ENCODE measurements at places on chromosomes 6 and 20.
A peak's percentile ranks its signal among the peaks of the same experiment; 100 is the strongest.

DNA sequence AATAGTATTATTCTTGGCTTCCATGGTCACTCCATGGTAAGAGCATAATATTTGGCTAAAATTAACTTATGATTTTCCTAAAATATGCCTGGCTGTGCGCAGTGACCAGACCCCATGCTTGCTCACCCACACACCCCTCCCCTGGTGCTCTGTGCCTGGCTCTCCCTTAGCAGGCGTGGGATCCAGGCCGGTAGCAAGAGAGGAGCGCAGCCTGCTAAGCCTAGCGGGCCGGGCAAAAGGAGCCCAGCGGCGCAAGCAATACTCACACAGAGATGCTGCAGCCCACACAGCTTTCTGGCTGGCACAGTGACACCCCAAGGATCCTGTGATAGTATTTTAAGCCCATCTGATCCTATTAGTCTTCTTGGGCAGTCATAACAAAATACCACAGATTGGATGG, 79.8 kb upstream of the EYS start:
- no peak for ATAC-seq

DNA sequence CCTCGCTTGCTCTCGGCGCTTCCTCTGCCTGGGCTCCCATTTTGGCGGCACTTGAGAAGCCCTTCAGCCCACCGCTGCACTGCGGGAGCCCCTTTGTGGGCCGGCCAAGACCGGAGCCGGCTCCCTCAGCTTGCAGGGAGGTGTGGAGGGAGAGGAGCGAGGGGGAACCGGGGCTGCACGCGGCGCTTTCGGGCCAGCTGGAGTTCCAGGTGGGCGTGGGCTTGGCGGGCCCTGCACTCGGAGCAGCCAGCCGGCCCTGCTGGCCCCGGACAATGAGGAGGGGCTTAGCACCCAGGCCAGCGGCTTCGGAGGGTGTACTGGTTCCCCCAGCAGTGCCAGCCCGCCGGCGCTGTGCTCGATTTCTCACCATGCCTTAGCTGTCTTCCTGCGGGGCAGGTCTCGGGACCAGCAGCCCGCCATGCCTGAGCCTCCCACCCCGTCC, 10.2 kb upstream of the SRPK1 start:
- no peak for ATAC-seq

GRCh38 chr20:2914160-2914559, 40.9 kb downstream of the PTPRA start:
- ATAC-seq, result no peak

GRCh38 chr6:3415082-3415453, 41.8 kb downstream of the SLC22A23 start:
- ATAC-seq, result no peak

DNA sequence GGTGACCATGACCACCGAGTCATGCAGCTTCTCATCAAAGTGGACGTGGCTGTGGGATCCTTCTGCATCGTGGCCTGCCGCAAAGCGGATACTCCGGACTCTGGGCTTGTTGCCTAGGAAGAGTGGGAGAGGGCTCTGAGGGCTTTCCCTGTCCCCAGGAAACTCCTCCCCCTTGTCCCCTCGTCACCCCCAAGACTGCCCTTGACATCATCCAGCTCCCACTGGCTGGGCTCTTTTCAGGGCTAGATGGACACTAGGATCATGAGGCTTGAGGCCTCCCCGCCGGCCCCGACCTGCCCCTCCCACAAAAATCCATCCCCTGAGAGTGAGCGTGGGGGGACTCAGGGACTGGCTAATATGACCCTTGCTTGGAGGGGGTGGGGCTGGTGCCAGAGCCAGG, 9.0 kb downstream of the ADISSP start:
- ATAC-seq, result no peak

DNA sequence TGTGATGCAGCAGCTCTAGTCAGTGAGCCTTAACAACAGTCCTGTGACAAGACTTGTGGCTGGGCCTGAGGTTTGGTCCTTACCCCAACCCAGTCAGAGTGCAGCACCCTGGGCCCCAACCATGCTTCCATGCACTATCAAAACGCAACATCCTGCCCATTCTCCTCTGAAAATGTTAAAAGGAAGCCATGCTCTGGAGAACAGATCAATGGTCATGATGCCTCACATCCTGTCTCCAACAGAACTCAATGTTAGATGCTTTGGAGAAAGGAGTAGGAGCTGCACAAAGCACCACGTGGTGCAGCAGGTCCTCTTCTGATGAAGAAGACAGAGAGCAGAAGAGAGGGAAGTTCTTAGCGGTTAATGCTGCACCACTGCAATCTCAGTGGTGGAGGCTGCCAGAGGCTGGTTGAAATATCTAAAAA, 41.9 kb downstream of the TRAM2 start:
- ATAC-seq, result peak; percentile 34

- ATAC-seq, result no peak
These were observed 183.4 kb downstream of the ANKRD60 start for GRCh38 chr20:58044931-58045555.

DNA sequence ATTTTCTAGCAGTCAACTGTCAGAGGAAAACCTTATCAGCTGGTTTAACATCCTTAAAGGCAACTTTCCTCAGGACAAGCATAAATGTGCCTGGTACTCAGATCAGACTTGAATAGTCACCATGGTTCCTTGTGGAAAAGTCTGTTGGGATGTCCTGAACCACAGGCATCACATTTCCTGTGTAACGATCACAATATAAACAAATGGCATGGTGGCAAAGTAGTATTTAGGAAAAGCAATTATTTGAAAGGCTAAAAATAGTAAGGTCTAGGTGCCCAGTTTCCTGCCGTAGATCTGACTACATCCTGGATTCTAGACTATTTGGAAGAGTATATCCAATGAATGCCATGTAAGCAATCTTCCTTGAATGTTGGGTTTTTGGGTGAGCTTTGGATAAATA, 271.9 kb upstream of the AGPAT4 start:
- ATAC-seq, result no peak

GRCh38 chr6:89214197-89214596, 3.0 kb downstream of the GABRR1 start:
- no peak for ATAC-seq

GRCh38 chr6:95994151-95994550, 21.6 kb upstream of the FUT9 start:
- no peak for ATAC-seq
